Activated CD8-positive, alpha-beta memory T cell treated with anti-CD3 and anti-CD28 coated beads for 4 hours (primary cell): ENCODE measurements at places on chromosomes 12 and 14.

GRCh38 chr12:22535478-22535877, 8.9 kb downstream of the C2CD5 start:
- DNase-seq = no peak

GRCh38 chr12:14910090-14910915, 24.6 kb upstream of the MGP start:
- DNase-seq = no peak

DNA sequence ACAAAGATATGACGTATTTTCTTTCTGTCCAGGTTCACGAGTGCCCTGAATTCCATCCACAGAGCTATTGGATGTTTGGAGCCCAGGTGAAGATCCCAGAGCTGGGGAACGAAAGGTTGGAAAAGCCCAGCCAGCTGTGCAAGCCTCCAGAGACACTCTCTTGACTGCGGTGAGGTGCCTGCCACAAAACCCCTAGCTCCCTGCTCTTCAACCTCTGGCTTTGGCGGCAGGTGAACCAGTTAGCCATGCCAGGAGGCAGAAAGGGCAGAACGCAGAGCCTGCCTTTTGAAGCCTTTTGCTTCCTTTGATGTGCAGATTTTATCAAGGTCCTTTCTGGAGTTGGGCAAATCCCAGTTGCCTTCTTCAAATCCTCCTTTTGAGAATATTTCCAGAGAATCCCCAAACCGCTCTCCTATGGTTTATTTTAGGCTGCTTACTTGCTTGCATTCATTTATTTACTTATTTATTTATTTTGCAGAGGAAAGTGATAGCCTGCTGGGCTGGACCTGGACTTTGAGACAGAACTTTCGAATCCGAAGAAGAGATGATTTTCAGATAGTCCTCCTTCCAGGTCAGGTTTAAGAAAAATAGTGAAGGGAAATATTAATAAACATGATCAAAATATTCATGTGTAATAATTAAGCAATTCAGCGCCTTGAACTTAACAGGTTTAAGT, 411.2 kb upstream of the TBX3 start:
- no peak for DNase-seq

DNA sequence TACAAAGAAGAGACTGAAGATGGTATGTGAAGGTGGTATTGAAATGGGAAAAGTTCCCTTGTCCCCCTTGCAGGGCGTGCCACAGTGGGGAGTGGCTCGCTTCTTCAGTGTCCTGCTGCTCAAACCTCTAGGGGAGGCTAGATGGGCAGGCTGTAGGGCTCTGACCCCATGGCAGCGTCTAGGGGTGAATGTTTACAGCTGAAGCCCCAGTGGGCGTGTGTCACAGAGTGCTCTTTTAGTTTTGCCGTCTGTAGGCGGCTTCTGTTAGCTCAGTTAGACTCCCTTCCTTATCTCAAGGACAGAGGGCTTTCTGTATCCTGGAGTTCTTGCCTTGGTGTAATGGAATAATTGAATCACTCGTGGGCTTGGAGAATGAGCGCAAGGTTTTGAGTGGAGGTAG, 266.2 kb downstream of the RAD51B start:
- DNase-seq = no peak

- DNase-seq = no peak
These were observed 44.8 kb downstream of the EP400 start for GRCh38 chr12:131994589-131994988.

- no peak for DNase-seq
These were observed 187.1 kb upstream of the CCND2 start for GRCh38 chr12:4086481-4086880.

- DNase-seq = no peak
These were observed 14.6 kb upstream of the HDAC7 start for GRCh38 chr12:47834199-47834903.

DNA sequence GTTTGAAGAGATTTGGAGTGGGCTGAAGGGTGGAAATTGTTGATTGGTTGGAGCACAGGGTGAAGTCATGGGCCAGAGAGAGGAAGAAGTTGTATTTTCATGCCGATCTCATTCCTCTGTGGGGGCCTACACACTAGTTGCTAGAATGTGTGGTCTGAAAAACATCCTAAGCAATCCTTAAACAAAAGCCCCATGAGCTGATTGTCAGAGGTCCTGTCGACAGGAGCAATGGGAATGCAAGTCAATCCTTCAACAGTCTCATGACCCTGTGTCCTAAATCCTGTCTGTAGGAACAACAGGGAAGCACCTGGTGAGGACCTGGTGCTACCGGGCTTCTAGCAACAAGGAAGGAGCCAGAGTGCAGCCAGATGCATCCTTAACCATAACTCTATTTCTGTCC, 324.0 kb upstream of the TMEM132C start:
- no peak for DNase-seq

DNA sequence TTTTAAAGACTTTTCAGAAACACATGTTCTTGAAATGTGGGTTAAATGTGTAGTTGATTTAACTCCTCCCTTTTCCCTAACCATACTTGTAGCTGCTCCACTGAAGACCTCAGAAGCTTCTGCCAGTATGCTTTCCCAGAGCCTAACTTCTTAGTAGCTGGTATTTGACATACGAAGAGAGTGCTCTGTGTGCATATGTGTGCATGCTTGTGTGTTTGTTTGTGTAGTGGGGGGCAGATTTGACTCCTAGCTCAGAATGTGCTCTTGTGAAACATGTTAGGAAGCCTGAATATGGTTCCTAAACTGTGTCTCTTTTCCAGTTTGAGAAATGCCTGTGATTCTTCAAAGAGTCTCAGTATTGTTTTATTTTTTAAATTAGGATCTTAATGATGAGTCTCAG, 420.4 kb downstream of the PCNX1 start:
- no peak for DNase-seq

DNA sequence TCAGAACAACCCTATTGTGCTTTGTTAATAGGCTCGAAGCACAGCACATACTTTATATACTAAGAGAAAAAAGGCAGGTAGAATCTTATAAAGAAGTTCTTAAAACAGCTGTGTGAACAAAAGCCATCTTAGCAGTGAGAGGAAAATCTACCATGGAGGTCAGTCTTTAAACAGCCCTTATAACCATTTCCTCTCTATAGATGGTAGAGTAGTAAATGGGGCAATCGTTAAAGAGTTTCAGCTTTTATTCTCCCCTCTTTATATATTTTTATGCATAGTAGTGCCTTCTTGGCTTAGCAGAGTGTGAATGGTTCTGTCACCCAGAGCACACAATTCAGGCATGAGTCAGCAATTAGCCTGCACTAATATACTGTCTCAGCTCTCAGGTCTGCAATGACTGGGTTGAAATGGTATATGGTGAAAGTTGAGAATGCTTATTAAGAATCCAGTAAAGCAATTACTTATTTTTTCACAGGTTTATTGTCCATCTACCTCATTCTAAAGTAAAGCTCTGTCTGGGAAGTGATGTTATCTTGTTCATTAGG, 305.0 kb downstream of the NELL2 start:
- DNase-seq = no peak

DNA sequence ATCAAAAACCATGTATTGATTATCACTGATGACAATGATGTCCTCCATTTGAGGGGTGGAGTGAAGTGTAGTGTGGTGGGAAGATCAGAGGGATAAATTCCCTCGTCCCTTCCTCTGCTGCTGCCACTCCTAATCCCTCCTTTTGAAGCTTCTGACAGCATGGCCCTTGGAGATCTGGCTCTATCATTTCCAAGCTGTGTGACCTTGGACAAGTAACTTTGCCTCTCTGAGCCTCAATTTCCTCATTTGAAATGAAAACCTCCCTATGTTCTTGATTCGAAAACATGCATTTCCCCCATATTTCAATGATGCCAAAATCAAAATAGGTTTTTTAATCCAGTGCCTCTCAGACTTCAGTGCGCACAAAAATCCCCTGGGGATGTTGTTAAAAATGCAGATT, 231.6 kb downstream of the RBM19 start:
- DNase-seq = no peak

DNA sequence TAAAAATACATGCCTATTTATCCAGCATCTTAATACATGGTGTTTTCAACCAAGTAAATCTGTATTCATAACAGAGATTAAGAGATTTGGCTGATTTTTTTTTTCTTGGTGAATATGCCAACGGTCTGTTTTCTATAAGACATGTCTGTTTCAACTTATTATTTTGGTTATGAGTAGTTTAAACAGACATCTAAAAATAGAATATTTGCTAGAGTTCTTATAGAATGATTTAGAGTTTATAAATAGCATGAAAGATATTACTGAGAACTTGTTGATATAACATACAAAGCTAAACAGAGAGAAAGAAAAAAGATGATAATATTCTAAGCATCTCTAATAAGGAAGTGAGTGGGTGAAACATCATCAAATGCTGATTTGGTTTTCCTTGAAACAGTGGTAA, 199.9 kb downstream of the CCDC91 start:
- DNase-seq = no peak
